NCI-H748 treated with DMSO at 0.1 percent for 48 hours (cell line): ENCODE measurements at places on chromosomes 11 and 22.
A peak's percentile ranks its signal among the peaks of the same experiment; 100 is the strongest.

DNA sequence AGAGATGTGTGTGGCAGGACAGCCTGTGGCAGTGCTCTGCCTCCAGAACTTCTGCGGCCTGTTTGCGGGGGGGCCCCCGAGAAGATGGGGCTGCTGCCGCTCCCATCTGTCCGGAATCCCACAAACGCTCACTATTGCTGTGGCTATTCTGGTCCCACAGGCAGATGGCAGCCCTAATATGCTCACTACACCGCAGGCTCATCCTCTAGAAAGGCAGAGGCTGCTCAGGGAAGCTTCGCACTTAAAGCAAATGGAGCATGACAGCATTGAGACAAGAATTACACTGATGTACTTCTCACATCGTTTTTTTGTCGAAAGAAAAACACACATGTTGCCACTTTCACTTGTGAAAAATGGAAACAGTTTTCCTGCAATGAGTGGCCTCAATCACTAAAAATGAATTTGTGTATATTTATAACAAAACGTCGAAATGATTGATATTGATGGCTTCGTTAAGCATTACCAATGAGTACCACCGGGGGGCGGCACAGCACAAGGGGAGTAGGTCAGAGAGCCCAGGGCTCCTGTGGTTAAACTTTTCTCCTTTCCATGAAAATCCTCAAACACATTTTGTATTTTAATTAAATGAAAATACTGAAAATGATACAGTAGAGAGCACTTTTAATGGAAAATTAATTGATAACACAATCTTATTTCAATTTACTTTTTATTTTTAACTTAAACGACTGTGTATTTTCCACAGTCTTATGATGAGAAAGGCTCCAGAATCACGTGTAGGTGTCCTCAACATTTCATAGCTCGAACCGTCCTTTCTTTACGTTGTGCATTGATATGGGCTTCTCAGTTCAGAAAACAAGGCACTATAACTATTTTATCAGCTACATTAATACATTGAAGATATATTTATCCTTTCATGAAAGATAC is 69.1 kb downstream of the CTTN start:
- peak; percentile 13 for DNase-seq

GRCh38 chr11:64396079-64396591 is 37.2 kb downstream of the RPS6KA4 start:
- no peak for DNase-seq

GRCh38 chr11:17816232-17816931 is 81.8 kb downstream of the KCNC1 start:
- no peak for DNase-seq

- DNase-seq, result no peak
Observed at GRCh38 chr11:109040303-109040702, 375.4 kb downstream of the DDX10 start.

DNA sequence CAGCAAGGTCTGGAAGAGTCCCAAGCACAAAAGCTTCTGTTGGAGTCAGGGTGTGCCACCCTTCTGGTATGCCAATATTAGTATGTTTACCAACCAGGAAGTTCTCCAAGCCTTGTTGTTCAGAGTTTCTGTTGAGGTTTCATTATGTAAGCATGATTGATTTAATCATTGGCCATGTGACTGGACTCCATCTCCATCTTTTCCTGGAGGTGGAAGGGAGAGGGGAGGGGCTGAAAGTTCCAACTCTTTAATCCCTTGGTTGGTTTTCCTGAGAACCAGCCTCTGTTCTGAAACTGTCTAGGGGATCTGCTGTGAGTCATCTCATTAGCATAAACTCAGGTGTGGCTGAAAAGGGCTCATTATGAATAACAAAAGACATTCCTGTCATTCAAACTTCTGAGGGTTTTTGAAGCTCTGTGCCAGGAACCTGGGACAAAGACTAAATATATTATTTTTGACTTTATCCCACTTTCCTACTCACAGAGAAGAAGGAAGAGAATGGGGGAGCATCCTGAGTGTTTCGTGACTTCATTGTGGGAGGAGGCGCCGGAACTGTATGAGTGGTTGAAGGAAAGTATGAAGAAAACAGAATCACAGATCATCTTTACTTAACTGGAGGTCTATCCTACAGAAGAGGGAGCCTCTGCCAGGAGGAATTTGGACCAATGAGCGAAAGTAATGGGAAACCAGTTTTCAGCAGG is 138.2 kb downstream of the NECTIN1 start:
- no peak for DNase-seq

- DNase-seq, result no peak
Observed at GRCh38 chr11:122749005-122749687, 89.2 kb upstream of the CRTAM start.

GRCh38 chr11:17163736-17164135 is 44.0 kb downstream of the PIK3C2A start:
- no peak for DNase-seq

- no peak for DNase-seq
Observed at GRCh38 chr22:28058036-28058435, 139.0 kb upstream of the PITPNB start.

DNA sequence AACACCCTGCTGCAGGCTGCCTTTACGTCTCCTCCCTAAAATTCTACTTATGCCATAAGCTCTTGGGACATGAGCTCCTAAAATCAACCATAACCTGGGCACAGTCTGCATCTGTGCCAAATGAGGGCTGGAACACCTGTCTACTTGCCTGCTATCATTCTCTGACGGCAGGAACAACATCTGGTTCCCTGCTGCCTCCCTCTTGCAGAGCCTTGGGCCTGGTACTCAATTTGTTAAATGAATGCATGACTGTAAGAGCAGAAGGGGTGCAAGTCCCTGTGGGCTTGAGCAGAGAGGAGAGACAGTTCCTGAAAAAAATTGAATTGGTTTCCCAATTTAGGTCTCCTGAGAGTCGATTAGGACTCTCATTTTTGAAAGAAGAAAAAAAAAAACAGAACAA is 66.7 kb upstream of the CSNK2A3 start:
- DNase-seq, result no peak

GRCh38 chr11:20070459-20070858 is 89.8 kb downstream of the DBX1 start:
- DNase-seq, result peak; percentile 86

GRCh38 chr11:12177739-12178338 is 67.4 kb downstream of the MICAL2 start:
- DNase-seq, result no peak

DNA sequence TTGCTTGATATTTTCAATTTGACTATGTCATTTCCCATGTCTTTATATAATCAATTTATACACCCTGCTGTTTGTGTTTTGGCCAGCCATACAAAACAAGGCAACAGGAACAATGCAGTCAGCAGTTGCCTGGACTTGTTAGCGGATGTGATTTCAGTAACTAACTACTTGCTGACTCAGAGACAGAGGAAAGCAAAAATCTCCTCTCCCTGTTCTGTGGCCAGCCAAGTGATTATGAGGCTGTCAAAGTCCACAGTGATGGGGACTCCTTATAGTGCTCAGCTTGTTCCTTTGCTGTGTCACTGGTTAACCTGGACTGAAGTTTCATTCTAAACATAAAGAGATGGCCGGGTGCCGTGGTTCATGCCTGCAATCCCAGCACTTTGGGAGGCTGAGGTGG is 32.6 kb upstream of the APLP2 start:
- DNase-seq, result no peak

- no peak for DNase-seq
Observed at GRCh38 chr22:48091060-48091650, 1328.7 kb downstream of the TBC1D22A start.

DNA sequence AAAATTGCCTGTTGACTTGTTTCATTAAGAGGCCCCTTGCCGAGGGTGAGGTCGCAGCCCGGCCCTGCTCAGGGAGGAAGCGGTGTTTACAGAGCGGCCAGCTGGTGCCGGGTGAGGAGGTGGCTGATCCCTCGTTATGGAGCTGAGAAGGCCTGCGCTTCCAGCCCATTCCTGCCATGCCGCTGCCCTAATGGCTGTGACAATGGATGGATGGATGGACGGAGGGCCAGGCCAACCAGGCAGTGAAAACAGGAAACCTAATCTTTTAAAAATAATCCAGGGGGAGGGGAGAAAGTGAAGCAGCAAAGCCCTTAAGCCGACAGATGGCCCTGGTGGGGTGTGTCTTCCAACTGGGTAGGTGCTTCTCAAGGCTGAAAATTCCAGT is 38.5 kb downstream of the BCR start:
- DNase-seq, result peak; percentile 30

DNA sequence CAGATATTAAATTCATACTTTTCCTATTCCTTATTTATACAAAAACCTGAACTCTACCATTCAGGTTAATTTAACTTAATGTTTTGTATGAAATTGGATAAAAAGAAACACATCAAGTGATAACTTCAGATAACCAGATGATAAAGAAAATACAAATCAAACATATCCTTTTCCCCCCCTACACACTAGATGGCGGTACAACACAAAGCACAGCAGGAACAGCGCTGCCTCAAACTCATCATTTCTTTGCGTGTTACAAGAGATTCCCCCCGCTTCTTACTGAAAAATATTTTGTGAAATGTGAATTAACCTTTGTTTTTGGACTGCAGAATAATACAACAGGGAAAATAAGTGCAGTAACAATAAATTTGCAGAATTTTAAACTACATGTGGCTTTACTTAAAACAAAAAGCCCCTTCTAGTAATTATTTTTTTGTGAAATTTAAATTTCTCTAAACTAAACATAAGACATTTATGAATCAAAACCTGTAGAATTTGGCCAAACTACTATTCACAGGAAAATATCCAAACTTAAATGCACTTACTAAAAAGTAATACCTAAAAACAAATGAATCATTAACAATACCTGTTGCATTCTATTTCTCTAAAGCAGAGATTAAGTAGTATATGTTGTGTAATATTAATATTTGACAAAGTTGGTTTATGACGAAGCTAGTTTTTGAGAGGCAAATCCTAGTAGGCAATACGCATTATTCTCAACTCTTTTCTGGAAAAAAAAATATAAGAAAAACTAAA is 74.4 kb downstream of the ARHGAP32 start:
- peak; percentile 59 for DNase-seq

DNA sequence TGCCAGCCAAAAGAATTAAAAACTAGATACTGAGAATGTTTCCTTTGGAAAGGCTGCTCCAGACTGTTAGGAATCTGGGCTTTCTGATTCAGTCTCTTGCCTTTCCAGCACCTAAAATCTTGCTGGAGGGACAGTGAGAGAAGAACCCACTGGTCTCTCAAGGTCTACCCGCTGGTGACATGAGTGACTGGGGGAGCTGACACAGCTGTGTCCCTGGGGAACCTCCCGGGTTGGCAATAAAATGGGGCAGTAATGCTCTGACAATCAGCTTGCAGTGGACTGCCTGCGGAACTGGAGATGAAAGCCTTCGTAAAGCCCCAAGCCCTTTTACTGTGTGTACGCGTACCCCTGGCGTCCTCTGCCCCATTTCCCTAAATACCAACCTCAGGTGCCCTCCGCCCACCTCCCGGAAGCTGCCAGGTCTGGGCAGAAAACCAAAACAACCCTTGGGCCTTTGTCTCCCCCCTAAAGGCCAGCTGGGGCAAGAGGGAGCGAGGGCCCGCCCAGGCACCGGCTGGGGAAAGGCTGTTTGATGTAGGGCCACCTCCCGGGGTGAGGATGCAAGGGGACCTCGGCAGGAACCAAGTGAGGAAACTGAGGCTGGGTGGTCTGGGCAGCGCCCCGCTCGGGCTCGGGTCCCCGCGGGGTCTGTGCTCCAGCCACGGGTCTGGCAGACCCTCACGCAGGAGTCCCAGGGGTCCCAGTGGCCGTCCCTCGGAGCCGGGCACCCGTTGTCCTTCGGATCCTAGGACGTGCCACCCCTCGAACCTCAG is 741 bp downstream of the CARS1 start:
- no peak for DNase-seq

DNA sequence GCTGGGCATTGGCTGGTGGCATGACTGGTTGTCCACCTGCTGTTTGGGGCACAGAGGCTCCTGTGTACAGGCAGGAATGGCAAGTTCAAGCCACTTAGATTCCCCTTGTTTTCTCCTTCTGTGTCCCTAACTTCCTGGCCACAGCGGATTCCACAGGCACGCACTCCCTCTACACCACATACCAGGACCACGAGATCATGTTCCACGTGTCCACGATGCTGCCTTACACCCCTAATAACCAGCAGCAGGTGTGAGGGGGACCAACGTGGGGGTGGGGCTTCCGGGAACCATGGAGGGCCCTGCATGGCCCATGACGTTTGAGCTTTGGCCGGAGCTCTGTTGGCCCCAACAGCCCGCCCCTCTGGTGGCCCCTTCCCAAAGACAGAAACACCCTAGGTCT is 7.8 kb downstream of the SIPA1 start:
- DNase-seq, result no peak

- no peak for DNase-seq
Observed at GRCh38 chr22:25007444-25008106, 55.1 kb downstream of the KIAA1671 start.

DNA sequence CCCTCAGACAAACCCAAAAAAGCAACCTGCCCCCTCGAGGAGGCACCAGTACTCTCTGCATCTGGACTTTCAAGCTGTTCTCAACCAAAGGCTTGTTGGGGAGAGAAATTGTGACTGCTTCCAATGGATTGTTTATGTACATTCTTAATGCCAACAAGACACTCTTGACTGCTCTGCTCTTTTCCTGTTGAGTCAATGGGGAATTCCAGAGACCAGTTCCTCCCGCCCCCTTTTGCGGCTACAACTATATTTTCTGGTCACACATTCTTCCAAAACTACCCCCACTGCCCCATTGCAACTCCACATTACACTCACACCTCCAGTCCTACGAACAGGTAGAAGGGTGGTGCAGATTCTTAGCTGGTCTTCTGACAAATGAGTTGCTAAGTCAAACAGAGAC is 187.0 kb downstream of the DSCAML1 start:
- DNase-seq, result no peak

- no peak for DNase-seq
Observed at GRCh38 chr11:70471254-70471653, 72.9 kb downstream of the CTTN start.

GRCh38 chr11:73029403-73029802 is 112.7 kb downstream of the FCHSD2 start:
- no peak for DNase-seq

GRCh38 chr11:120972621-120973020 is 51.3 kb upstream of the TBCEL start:
- no peak for DNase-seq

- DNase-seq, result no peak
Observed at GRCh38 chr11:124943254-124943616, 7.4 kb upstream of the HEPACAM start.

GRCh38 chr11:114034956-114035355 is 24.6 kb upstream of the ZBTB16 start:
- no peak for DNase-seq

DNA sequence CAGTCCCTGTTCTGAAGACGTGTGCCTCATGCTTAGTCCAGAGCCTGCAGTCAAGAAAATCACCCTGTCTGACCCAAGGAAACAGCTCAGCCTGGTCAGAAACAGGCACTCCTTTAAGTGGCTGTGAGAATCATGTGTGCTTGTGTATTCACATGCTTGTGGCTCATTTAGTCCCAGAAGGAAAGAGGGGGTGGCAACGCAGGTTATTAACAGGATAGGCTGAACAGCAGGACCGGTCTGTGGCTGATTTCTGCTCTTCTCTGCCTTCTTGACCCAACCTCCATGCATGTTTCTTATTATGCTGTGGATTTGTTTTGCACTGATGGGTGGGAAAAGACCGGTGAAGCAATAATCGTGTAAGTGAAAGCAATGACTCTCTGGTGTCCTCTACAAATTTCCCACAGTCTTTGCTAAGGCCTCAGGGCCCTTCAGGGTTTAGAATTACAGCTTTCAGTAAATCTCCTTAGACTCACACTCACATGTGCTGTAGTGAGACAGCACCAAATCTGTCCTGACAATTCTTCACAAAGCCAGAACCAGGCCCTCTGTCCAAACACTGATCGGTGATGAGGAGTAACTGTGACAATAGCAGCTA is 288.1 kb downstream of the ETS1 start:
- DNase-seq, result no peak

- no peak for DNase-seq
Observed at GRCh38 chr11:71214553-71215424, 37.6 kb downstream of the SHANK2 start.

GRCh38 chr11:20729597-20730105 is 60.3 kb downstream of the NELL1 start:
- no peak for DNase-seq
